ENCODE measurements at places on chromosomes 3 and 15.

GRCh38 chr3:72137865-72138861 lies 353.2 kb upstream of the PROK2 start:
- no peak for DNase-seq

GRCh38 chr3:133589503-133589902 lies 16.0 kb downstream of the CDV3 start:
- no peak for DNase-seq

DNA sequence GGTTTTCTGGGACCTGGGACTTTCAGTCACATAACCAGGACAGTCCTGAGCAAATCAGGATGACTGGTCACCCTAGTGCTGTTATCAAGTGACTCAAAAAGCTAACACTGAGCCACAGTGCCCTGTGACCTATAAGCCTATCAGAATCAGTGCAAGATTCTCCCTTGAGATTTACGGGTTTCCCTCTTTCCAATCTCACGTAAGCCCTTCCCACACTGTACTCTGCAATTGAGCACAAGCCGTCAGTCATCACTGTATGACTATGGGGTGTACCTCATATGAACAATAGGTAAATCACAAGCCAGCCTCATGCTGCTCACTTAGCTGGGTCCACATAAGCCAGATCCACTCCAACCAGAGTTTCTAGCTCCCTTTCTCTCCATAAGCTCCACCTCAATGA lies 21.0 kb upstream of the CLDN18 start:
- DNase-seq, result no peak

DNA sequence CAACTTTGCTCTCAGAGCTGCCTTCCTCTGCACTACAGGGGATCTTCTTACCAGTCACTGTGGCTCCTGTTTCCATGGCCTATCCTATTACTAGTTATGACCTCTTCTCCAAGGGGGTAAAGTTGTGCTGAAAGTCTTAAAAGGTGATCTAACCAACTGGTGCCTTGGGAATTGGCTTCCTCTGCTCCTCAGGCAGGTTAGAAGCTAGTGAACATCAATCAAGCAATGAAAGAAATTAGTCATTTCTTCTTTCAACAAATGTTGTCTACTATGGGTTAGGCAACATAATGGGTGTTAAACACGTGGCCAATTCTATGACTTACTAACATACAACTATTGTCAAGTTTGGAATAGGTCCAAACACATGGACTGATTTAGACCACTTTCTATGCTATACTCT lies 571.4 kb upstream of the NAALADL2 start:
- no peak for DNase-seq

- DNase-seq, result peak; percentile 40
Measured at GRCh38 chr3:49785565-49786356, 581 bp downstream of the IP6K1 start.

- no peak for DNase-seq
Measured at GRCh38 chr3:127709320-127710060, 36.7 kb downstream of the ABTB1 start.

GRCh38 chr3:58418227-58418626 lies 15.4 kb downstream of the PDHB start:
- DNase-seq, result no peak

GRCh38 chr3:31813197-31813596 lies 167.9 kb downstream of the OSBPL10 start:
- no peak for DNase-seq

DNA sequence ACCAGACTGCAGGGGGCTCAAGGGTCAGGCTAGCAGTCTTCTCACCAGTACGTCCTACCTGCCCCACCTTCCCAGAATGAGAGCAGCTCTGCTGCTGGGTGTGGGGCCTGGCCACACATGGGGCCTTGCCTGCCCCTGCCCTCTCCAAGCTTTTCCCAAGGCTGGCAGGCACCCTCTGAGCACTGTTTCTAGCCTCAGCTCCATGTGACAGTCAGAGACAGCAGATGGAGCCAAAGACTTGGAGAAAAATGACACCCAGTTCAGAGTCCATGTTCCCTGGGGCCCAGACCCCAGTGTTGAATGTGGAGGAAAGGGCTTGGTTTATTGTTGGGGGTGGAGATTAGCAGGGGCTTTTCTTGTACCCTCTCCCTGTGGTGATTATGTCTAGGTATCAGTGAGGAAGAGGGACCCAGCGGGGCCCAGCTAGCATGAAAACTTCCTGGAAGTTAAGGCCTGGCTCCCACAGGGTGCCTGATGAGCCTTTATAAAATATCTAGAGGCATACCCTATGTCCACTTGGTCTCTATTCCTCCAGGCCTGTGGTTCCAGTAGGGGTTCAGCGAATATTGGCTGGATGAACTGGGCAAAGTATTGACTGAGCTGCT lies 153.8 kb downstream of the EEFSEC start:
- peak; percentile 73 for DNase-seq

DNA sequence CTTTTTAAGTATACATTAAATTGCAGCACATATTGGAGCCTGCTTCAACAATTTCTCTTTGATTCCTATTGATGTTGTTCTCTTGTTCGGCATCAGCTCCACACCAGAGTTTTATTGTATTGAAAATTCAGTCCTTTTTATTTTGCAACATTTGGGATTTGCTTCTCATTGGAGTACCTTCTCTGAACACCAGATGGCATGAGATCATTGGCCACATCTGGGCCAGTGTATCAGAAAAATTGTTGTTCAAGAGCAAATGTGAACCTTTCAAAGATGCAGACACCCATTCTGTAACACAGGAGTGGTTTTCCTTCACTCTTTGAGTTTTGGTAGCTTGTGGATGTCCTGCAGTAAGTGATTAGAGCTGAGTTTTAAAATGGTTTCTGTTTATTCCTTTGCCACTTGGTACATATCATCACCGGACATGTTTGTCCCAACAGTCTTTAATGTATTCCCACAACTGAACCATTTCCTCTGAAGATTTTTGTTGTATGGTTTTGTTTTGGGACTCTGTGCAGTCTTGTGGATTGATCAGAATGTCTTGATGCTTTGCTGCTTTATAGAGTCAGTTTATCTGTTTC lies 96.1 kb downstream of the MCTP2 start:
- DNase-seq, result peak; percentile 18

- DNase-seq, result no peak
Measured at GRCh38 chr3:16842272-16843270, 42.2 kb upstream of the PLCL2 start.

DNA sequence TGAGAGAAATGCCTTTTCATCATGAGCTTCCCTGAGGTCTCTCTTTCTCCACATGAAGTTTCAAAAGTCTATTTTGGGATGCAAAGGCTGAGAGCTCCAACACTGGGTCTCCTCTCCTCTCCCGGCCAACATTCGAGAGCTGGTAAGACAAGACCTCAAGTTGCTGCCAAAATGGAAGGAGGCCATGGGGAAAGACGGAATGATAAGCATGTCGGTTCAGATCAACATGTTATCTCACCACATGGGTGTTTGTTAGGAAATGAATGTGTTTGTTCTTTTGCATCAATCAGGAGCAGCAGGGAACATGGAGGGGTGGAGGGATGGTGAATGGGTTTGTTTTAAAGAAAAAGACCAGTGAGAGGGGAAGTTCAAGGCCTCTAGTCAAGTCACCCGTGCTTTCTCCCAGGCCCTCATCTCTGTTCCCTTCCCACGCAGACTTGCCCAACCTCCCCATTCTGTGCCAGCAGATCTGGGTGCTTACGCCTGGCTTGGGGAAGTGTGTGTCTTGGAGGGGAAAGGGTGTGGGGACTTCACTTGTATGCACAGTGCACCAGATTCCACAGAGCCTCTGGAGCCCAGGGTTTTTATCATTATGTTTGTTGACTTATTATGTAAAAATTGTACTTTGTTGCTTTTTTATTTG lies 23.5 kb upstream of the ATP10A start:
- DNase-seq, result no peak

GRCh38 chr15:85545752-85546151 lies 165.3 kb downstream of the AKAP13 start:
- DNase-seq, result no peak

- DNase-seq, result no peak
Measured at GRCh38 chr15:88992216-88992615, 79.0 kb upstream of the MFGE8 start.

- no peak for DNase-seq
Measured at GRCh38 chr15:53535886-53536285, 223.6 kb downstream of the WDR72 start.

DNA sequence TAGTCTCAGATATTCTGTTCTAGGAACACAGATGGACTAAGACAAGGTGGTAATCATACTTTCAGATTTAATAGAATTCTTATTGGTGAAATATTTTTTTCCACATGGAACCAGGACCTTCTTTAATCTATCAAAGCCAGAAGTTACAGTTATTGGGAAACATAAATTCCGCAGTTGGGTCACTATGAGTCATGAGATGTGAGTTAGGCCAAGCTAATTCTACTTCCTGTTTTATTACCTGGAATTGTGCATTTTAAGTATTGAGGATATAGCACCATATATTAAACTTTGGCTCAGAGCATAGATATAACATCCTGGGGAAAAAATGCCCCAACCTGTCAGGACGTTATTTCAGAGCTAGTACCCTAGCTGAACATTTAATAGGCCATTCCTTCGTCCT lies 96.4 kb upstream of the P3H2 start:
- DNase-seq, result no peak

GRCh38 chr15:69951898-69952555 lies 145.7 kb downstream of the TLE3 start:
- DNase-seq, result no peak

DNA sequence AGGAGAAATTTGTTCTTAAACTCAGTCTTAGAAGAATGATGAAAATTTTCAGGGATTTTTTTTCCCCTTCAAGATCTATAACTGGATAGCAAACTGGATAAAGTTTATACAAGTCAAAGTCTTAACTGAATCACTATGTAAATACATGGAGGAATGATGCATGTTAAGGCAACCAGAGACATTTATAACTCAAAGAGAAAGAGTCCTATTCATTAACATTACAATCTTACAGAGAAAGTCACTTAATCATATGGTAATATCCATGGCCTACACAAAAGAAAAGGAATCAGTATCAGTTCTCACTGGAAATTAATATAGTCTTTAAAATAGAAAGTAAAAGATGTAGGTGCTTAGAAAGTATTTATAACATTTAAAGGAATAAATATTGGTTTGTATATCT lies 869.1 kb downstream of the TBL1XR1 start:
- DNase-seq, result no peak

DNA sequence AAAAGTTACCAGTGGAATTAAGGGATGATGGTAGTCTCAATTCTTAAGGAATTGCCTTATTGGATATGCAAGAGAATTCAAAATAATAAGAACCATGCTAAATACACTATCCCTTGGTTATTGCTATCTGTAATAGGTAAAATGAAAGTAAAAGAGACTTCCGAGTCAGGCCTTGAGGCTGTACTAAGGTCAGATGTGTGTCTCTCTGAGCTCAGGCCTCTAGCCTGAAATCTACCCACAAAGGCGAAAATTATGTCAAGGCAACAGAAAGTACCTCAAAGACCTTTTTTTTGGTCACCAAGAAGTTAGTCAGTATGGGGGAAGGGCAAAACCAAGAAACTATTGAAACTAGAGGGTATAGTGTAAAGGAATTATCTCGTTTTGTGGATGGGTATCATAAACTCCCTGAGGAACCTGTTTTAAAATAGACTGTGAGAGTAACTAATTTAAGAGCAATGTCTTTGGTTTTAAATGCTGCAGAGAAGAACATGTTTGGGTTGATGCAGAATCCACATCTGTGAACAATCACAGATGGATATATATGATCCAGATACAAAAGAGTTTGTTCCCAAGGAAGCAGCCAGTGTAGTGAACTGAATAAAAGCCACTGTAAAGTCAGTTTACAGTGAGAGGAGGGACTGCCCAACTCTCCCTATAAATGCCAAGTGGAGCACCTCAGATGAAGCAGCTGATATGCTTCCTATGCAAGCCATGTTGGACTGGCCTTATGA lies 382.3 kb upstream of the SEMA6D start:
- no peak for DNase-seq

DNA sequence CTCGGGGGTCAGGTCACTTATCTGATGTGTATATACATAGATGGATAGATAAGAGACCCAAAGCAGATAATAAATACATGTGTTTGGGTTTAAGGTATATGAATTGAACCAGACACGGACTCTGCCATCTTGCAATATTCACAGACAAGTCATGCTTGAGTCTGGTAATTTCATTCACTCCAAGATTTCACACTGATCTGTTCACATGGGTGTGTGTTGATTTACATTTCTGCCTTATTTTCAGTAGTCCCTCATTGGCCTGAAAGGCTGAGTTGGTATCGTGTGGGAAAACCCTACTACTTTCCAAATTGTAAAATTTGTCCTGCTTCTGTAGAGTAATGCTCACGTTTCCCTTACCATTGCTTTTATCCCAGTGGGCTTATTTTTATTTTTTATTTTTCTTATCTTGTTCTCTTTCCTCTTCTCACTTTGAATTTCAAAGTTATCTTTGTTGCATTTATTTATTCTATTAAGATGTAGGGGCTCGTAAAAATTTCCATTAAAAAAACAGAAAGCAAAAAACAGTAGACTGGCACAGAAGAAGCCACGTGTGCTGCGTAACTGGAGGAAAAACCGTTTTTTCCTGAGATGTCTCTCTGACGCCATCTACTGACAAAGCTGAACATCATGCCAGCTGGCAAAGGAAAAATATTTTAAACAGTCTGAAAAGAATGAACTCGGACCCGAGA lies 10.8 kb upstream of the MFSD1 start:
- no peak for DNase-seq

Measured in HuH-7 (cell line).